A549 treated with Hydrocortisone at 1 μM for 4 hours (cell line): ENCODE measurements at places on chromosomes 1 and 21. TPM values are rescaled to one million over a fixed set of nuclear protein-coding genes. Genes with fewer than 3 reads are reported as not detected.

The BRDT gene
- total RNA-seq, result not detected in 5 replicates

The RHOU gene
- total RNA-seq, result 8.9 to 15.1 TPM (median 11.6 TPM) in 5 replicates

The MROH7 gene
- not detected in 5 replicates for total RNA-seq

The PTPRU gene
- 7.2 to 9.1 TPM (median 8.4 TPM) in 5 replicates for total RNA-seq

The ADAM30 gene
- total RNA-seq, result not detected in 5 replicates

The CASQ1 gene
- total RNA-seq, result 0.08 TPM in 1 of 5 replicates, not detected in the others

The TAS1R1 gene
- total RNA-seq, result not detected in 5 replicates

The SYT14 gene
- total RNA-seq, result 0.06 to 0.09 TPM (median 0.08 TPM) in 5 replicates

The S100A9 gene
- total RNA-seq, result 0.46 to 1.2 TPM (median 0.75 TPM) in 4 of 5 replicates, not detected in the other

The CD1D gene
- 0.05 to 0.08 TPM (median 0.07 TPM) in 4 of 5 replicates, not detected in the other for total RNA-seq

The TMEM82 gene
- not detected in 5 replicates for total RNA-seq

The CHTOP gene
- 75.2 to 85.0 TPM (median 76.0 TPM) in 5 replicates for total RNA-seq

The CLCNKA gene
- total RNA-seq, result 0.03 to 0.06 TPM (median 0.06 TPM) in 3 of 5 replicates, not detected in the others
